Fibroblast of lung (primary cell): ENCODE measurements at places on chromosomes 12 and 14. TPM values are rescaled to one million over a fixed set of nuclear protein-coding genes. Genes with fewer than 3 reads are reported as not detected.
A peak's percentile ranks its signal among the peaks of the same experiment; 100 is the strongest.

The SYCP3 gene
- total RNA-seq, result 0.17 and 0.26 TPM in 2 replicates

The PRH2 gene
- total RNA-seq, result not detected in 2 replicates

The SLC17A8 gene
- not detected in 2 replicates for total RNA-seq

The RNASE3 gene
- total RNA-seq, result not detected in 2 replicates

The ACADS gene
- 14.1 and 15.9 TPM in 2 replicates for total RNA-seq

The TAS2R10 gene
- 0.50 and 0.51 TPM in 2 replicates for total RNA-seq

The IGFBP6 gene
- 592 and 973 TPM in 2 replicates for total RNA-seq

The DTX1 gene
- 0.26 TPM in 1 of 2 replicates, not detected in the other for total RNA-seq

The KLRG1 gene
- 1.0 and 1.8 TPM in 2 replicates for total RNA-seq

The TMEM132D gene
- total RNA-seq, result not detected in 2 replicates

The FGF6 gene
- not detected in 2 replicates for total RNA-seq

- DNase-seq, result peak; percentile 18
Measured at GRCh38 chr12:102120886-102121285, 903 bp downstream of the PARPBP start.

GRCh38 chr12:12881151-12881909, 10.0 kb upstream of the GPRC5A start:
- DNase-seq, result peak; percentile 61

DNA sequence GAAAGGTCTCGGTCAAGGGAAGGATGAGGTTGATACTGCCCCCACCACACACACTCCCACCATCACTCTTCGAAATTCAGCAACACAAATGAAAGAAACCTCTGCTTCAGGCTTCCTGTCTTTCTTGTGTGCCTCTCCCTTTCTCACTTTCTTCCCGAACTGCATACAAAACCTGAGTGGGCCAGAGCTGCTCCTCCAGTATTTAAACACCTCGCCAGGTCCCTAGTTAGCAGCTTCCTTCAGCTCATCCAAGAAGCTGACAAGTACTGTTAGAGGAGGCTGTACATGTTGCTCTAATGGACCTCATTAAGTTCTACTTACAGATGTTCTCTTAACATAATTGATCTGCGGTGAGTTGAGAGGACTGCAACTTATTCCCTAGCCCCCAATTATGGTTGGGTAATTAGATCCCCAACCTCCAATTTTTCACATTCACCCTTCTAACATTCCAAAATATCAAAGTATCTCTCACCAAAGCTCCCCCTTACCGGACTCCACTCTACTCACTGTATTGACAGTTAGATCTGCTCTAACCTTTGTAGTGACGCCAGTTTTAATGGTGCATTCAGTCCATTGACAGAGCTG, 4.1 kb upstream of the LMO3 start:
- DNase-seq, result no peak

DNA sequence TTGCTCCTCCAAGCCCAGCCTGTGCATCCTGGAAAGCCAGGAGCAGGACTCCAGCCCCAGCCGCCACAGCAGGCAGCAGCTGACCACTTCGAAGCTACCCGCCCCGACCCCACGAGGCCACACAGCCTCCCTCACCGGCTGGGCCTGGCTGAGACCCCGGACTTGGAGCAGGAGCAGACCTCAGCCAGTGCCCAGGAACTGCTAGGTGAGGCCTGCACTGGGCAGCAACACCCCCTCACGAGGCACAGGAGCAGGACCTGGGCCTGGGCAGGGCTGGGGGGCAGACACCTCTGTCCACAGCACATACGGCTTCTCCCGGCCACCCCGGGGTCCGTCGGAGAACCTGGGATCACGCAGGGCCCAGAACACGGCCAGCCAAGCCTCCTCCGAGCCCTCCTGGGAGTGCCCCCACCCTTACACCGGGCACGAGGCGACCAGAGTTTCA, 137.4 kb upstream of the C14orf180 start:
- no peak for DNase-seq

DNA sequence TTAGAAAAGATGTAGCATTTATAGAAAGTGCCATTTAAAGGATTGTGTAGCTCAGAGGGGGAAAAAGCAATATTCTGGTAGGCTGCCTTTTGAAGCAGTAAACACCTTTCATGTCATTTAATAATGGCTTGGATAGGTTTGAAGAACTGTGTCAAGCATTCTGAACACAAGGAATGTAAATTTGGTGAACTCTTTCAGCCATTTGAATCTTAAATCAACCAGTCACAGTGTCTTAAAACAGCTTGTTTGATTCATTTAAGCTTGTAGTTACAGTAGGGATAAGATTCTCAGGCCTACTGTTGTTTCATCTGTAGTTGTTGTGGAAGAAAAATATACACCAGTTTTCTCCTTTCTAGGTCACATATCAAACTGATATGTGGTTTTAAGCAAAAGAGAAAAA, 299.4 kb upstream of the NOVA1 start:
- DNase-seq, result peak; percentile 4

DNA sequence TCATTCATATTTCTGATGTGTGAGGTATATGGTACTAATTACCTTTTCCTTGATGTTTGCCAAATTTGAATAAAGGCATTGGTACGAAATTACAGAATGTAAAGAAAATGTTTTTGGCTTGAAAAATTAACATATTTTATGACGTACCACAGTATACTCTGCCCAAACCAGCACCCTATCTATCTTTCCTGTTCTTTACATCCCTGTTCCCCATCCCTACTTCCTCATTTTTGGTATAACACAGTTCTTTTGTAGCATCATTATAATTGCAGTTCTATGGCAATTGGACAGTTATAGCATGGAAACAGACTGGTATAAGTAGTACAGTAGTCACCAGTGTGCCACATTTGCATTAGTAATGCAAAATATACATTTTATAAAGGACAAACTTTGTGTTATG, 7.0 kb upstream of the CCT2 start:
- no peak for DNase-seq

DNA sequence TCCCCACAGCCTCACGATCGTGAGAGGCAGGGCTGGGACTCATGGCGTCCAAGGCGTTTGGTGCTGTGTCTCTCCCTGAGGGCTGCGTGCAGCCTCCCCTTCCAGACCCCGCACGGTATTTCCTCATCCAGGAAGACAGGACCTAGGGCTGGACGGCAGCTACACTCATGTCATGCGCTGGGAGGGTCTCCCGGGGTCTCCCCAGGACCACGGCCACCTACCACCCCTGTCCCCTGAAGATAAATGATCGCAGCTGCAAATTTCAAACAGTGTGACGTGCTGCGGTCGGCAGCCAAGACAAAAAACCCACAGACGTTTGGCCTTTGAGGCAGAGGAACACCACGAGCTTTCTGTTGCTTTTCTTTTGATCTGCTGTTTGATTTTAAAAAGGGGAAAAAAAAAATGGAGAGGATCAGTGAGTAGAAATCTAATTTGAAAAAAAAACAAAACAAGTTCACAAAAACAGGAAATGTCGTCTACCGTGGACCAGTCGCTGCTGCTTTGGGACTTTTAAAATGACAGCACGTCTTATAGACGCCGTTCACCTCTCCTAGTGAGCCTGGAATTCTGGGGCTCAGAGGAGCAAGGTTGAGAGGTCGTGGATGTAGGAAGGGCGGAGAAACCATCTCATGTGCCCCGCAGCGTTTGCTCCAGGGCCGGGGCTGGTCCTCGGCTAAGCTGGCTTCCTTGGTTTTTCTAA, 237.6 kb downstream of the SLC41A2 start:
- DNase-seq, result peak; percentile 81

DNA sequence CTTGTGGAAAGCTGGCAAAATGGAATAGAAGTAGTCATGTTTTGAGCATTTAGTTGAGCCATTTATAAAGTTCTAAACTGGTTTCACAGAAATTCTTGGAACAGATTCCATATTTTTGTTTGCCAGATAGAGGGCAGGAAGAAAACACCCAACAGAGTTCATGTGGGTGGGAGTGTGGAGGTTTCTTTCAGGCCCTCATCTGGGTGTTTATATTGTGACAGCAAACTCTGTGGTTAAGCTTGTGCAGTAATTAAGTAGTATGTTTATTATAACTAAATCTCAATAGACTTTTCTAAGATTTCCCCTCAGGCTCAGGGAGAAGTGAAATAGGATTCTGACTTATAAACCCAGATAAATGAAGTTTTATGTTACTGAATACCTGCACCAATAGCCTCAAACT, 57.4 kb downstream of the SPPL3 start:
- peak; percentile 27 for DNase-seq

- DNase-seq, result no peak
Measured at GRCh38 chr12:89693639-89694202, 14.9 kb downstream of the ATP2B1 start.

- DNase-seq, result no peak
Measured at GRCh38 chr12:128820723-128821432, 2.9 kb downstream of the SLC15A4 start.

DNA sequence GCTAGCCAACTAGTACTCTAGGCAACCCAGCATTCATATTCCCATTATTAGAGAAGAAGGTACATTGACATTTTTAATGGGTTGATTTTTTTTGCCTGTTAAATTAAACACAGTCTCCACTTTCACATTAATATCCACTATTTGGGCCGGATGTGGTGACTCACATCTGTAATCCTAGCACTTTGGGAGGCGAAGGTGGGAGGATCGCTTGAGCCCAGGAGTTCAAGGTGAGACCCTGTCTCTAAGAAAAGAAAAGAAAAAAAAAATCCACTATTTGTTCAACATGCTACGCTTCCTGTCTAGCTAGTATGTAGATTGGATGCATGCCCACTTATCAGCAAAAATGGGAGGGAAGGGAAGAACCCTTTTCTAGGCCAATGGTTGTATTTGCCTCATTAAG, 7.1 kb upstream of the CRADD start:
- no peak for DNase-seq

- peak; percentile 66 for DNase-seq
Measured at GRCh38 chr14:54127526-54127925, 170.9 kb upstream of the BMP4 start.

- DNase-seq, result peak; percentile 16
Measured at GRCh38 chr14:44620121-44621019, 113.3 kb upstream of the FSCB start.

- no peak for DNase-seq
Measured at GRCh38 chr14:87175175-87175574, 817.8 kb downstream of the GALC start.

- DNase-seq, result no peak
Measured at GRCh38 chr14:74984236-74985027, 18.3 kb upstream of the EIF2B2 start.

DNA sequence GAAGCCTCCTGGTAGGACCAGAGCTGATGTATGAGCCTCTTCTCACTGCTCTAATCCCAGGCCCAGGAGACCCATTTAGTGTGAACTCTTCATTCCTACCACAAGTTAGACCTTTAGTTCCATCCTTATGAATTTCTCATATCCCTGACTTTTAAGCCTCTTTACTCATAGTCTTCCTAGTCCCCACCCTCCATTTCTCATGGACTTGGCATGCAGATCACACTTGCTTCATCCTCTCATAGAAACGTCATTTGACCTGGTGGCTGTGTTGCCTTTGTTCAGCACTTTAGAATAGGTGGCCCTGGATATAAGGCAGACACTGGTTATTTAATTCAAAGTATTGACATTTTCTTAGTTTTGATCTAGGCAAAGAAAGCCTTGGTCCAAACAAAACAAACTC, 99.5 kb downstream of the SLC16A7 start:
- DNase-seq, result peak; percentile 62

- no peak for DNase-seq
Measured at GRCh38 chr14:20379743-20380142, 33.6 kb downstream of the TEP1 start.

GRCh38 chr14:74570696-74571095, 41.3 kb downstream of the LTBP2 start:
- no peak for DNase-seq

DNA sequence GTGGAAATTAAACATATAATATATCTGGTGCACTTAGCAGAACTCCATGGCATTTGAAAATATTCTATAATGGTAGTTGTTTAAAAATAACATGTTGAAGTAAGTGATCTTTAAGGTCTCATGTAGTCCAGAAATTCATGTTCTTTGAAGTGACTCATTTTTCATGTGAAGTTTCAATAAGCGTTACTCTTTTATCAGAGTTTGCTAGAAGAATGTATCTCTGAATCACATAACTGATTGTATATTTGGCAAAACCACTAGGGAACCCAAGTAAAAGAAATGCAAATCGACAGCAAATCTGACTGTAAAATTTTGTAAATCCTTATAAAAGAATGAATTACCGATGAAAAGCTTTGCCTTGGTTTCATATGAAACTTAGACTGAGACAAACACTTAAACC, 463.3 kb downstream of the TMTC2 start:
- DNase-seq, result peak; percentile 8

DNA sequence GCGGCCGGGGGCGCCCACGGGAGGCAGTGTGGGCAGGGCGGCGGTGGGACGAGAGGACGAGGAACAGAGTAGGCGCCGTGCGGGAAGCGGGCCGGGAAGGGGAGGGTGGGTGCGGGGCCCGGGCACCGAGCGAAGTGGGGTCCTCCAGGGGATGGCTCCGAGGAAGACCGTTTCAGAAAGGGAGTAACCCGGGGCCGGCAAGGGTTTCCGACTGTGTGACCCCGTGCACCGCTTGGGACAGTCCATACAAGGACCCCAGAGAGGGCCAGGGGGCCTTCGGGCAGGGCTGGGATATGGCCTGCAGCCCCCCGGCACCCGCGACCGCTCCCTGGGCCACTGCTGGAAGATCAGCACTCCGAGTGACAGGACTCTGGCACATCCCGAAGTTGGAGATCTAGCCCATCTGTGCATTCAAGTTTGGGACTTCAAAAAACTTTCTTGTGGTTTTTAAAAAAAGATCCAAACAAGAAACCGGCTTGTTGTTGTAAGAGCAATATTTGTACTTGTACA, 448 bp downstream of the TSPAN9 start:
- DNase-seq, result peak; percentile 36

DNA sequence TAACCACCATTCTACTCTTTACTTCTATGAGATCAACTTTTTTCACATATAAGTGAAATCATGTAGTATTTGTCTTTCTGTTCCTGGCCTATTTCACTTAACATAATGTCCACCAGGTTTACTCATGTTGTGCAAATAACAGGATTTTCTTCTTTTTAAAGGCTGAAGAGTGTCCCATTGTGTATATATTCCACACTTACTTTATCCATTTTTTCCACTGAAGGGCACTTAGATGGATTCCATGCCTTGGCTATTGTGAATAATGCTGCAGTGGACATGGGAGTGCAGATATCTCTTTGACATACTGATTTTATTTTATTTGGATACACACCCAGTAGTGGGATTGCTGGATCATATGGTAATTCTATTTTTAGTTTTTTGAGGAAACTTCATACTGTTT, 181.1 kb upstream of the HMGA2 start:
- no peak for DNase-seq
